Heart right ventricle (tissue), 16 donors: ENCODE measurements at places on chromosomes 3 and 15.

- DNase-seq, result no peak
These were observed 1.8 kb upstream of the PLA2G4B start for GRCh38 chr15:41836713-41837454.

DNA sequence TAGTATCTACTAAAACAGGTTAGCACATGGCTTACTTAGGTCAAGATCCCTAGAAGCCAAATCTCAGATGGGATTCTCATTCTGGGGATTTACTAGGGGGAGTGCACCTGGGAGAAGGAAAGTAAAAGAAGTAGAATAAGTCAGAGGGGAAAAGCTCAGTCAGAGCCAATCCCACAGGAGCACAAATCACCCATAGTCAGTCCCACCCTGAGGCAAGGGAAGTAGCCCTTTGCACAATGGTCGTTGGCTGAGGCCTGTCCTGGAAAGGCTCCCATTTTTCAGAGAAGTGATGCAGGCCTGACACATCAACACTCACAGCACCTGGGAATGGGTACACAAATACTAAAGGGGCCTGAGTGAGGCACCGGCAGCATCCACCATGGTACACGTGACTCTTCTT, 39.8 kb downstream of the SST start:
- no peak for DNase-seq

- DNase-seq, result no peak
These were observed 17.4 kb downstream of the ITGA11 start for GRCh38 chr15:68414591-68414990.

- DNase-seq, result no peak
These were observed 289.7 kb upstream of the TPM1 start for GRCh38 chr15:62752657-62753517.

GRCh38 chr3:74403307-74403706, 211.2 kb downstream of the CNTN3 start:
- DNase-seq, result no peak

- no peak for DNase-seq
These were observed 36.5 kb downstream of the GMNC start for GRCh38 chr3:190826018-190826417.

GRCh38 chr3:174035328-174035886, 637.9 kb downstream of the NLGN1 start:
- no peak for DNase-seq

DNA sequence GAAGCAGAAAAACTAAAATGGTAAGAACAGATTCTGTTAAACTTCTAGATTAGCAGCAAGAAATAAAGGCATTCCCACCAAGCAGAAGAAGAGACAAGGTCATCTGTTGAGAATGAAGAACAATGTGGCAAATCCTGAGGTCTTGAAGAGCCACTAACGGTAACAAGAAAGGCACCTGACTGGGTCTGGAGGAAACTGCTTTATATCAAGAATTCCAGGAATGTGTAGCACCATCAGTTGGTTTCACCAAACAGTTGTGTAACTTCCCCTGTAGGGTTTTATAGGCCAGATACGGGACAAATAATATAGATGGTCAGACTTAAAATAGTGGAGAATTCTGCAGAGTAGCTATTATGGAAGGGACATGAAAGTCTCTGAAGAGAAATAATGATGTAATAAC, 57.3 kb downstream of the ACAP2 start:
- no peak for DNase-seq

- DNase-seq, result no peak
These were observed 24.5 kb upstream of the MFSD1 start for GRCh38 chr3:158777161-158777873.

DNA sequence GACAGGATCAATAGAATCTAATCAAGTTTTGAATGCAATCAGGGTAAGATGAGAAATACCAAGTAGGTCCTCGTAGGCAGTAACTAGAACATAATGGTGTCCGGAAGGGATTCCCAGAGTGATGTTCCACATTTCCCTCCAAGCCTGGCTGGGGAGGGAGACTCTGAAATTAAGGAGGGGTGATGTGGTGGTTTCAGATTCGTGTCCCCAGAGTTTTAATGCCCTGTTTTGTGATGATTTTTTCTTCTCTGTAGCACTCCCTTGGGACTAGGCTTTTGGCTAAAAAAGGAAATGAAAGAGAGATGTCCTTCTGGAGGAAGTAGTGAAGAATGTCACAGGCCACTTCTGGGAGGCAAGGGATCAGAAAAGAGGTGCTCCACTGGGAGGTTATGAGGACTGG, 108.3 kb upstream of the CACNA2D3 start:
- DNase-seq, result peak; percentile 29

DNA sequence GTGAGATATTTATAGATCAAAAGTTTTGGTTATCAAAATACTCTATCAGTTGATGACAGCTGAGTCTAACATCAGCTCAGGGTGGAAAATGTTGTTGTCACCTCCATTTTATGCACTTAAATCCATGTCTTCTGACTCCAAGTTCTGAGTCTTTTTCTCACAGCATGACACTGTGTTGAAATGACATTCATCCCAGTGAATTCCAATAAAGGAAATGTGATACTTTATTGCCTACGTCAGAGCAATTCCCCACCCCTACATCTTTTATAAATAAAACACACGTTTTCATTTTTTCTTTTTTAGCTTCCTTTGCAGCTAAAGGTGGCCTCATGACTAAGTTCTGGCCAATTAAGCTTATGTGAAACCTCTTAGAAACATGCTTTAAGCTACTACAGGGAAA, 10.7 kb downstream of the DRD3 start:
- no peak for DNase-seq

DNA sequence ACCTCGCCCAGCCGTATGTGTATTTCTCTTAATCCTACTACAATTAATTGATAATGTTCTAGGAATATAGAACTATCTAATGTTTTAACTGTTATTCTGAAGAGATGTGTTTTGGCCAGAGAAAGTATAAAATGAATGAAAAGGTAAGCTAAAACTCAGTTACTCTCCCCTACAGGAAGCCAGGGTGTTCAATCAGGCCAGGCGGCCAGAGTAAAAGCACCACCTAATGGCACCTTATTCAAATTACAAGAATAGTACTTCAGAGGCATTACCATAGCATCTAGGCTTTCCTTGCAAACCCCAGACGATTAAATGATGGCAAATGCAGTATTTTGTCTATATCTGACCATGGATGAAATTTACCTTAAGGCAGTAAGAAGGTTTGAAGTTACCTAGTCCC, 10.4 kb downstream of the SLC12A8 start:
- DNase-seq, result no peak

GRCh38 chr3:106826791-106827311, 550.4 kb upstream of the CCDC54 start:
- no peak for DNase-seq

GRCh38 chr15:52796753-52797520, 6.8 kb upstream of the ONECUT1 start:
- no peak for DNase-seq

DNA sequence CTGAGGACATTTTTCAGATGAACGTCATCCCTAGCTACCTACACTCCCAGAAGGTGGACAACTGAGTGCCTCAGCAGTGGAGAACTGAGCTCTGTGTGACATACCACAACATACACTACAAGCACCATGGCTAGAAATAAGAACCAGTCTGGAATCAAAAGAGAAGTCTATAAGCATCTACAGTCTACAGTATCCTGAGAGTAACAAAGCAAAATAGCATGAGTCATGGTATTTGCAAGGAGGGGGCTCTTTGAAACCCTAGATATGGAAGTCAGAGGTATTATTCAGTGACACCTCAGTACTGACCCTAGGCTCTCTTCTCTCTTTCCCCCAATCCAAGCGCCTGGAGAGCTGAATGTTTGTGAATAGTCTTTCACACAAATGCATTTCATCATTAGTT, 87.5 kb downstream of the TNIK start:
- no peak for DNase-seq

- no peak for DNase-seq
These were observed 106.5 kb upstream of the ADPGK start for GRCh38 chr15:72890043-72890442.

GRCh38 chr15:89531796-89532537, 35.6 kb upstream of the RHCG start:
- no peak for DNase-seq

DNA sequence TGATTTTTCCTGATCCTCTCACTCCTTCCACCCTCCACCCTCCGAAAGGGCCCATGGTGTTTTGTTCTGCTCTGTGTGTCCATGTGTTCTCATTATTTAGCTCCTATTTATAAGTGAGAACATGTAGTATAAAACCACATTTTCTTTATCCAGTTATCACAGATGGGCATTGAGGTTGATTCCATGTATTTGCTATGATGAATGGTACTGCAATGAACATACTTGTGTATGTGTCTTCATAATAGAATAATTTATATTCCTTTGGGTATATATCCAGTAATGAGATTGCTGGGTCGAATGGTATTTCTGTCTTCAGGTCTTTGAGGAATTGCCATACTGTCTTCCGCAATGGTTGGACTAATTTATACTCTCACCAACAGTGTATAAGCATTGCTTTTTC, 126.0 kb downstream of the IMPG2 start:
- no peak for DNase-seq

DNA sequence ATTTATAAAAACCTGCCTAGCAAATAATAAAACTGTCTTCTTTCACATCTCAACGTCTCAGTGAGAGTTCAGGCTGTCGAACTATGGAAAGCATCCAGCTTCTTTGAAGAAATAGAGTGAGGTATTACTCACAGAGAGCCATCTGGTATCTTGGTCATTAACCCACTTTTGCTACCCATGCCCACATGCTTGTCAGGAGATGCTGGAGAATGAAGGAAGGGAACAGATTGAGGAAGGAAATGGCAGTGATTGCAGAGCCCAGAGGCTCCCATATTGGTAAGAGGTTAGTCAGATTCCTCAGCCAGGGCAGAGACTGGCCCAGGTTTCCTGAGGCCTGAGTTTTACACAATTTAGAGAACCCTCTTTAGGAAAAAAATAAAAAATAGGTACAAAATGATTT, 119.1 kb downstream of the B3GALNT1 start:
- no peak for DNase-seq

DNA sequence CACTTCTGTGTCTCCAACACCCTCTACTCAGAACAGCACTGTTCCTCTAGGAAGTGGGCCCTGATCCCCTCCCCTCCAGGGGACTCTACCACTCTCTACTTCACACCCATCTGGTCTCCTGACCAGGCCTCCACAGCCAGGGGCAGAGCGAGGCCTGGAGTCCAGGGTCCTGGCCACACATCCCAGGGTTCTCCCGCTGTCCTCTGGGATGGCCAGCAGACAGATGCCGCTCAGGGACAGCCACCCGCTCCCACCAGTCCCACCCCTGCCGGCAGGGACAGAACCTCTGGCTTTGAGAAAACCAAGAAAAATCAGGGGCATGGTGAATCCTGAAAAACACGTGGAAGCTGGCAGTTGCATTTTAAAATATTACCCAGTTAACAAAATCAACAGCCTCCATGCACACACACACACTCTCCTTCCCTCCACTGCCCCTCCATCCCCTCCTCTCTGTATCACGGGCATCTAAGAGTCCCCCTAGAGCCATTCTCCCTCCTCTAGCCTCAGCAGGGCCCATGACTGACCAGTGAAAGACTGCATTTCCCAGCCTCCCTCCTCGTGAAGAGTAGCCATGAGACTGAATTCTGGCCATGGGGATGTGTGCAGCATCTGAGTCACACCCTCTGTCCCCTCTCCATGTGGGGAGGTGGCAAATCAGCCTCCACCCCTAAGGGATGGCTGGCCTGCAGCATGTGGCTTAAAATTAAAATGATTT, 32.1 kb upstream of the IQSEC1 start:
- DNase-seq, result no peak

GRCh38 chr3:49462222-49462621, 7.8 kb upstream of the DAG1 start:
- DNase-seq, result no peak

- DNase-seq, result no peak
These were observed 15.5 kb downstream of the KLF15 start for GRCh38 chr3:126341755-126342150.

GRCh38 chr3:9080163-9080562, 116.9 kb upstream of the RAD18 start:
- no peak for DNase-seq

DNA sequence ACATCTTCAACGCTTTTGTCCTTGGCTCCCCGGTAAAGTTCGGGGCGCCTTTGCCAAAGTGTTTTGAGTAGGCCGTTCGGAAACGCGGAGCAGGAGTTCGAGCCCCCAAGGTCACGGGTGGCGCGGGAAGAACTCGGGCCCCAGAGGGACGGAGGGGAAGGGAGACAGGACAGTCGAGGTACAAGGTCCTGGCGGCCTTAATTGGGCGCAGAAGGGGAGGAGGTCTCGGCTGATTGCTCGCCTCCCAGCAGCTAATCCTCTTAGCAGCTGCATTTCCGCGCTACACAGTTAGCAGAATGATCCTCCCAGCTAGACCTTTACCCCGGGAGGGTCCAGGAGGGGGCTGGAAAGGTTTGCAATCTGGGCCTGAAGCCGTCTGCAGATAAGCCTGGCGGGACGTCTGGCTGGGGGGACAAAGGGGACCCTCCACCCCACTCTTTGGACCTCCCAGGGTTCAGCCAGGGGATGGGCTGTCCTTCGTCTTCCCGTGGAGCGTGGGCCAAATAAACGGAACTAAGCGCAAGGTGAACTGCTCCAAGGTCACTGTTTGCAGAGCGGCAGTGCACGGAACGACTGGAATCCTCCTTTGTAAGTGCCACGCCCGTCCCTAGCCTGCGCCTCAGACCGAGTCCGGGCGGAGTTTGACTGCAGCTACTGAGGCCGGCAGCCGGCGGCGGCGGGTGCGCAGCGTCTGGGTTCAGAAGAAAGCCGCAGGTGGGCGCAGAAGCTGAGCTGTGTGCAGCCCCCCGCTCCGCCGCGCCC, 7.2 kb downstream of the EOMES start:
- DNase-seq, result no peak

- DNase-seq, result no peak
These were observed 7.5 kb upstream of the NDN start for GRCh38 chr15:23694592-23694991.

DNA sequence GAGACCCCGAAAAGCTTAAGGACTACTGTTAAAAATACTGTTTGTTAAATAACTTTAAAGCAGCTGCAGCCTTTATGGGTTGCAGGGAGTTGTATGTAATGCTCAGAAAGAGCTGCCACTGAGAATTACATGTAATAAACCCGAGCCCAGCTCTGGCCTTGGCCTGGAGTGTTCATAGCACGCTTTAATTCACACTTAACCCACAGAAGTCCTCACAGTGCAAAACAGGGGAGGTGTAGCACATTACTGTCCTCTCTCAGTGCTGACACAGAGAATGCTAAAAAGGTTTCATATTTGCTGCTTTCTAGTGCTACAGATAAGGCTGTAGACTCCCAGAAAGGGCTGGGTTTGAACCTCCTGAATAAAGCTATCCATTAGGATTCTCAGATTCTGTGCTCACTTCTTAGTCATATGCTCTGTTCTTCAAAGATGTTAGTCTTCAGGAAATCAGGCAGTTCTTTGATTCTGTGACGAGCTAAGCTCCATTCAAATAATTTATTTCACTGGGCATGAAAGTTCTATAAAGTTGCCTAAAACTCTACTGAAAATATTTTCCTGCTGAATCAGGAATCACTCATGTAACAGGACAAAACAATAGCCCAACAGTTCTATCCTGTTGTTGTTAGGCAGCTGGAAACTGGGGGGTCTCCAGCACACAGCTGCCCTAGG, 108.0 kb downstream of the SENP2 start:
- DNase-seq, result no peak

DNA sequence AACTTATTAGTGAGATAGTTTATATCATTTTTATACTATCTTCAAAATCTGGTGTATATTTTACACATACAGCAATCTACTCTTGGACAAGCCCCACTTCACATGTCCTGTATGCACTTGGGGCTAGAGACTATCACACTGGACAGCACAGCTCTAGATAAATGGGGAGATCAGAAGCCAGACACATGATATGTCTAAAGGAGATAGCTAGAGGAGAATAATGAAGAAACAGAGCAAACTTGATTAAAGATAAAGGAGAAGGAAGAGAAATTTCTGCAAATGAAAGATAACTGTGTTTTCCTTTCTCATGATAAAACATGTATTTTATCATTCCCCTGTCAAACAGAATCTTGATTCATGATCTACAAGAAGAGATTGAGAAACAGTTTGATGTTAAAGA, 13.0 kb downstream of the CPA3 start:
- DNase-seq, result no peak
